Dorsolateral prefrontal cortex (tissue), 122 donors: ENCODE measurements at places on chromosomes 4 and X.

GRCh38 chr4:122150931-122151330 lies 1.2 kb upstream of the BLTP1 start:
- DNase-seq, result no peak

DNA sequence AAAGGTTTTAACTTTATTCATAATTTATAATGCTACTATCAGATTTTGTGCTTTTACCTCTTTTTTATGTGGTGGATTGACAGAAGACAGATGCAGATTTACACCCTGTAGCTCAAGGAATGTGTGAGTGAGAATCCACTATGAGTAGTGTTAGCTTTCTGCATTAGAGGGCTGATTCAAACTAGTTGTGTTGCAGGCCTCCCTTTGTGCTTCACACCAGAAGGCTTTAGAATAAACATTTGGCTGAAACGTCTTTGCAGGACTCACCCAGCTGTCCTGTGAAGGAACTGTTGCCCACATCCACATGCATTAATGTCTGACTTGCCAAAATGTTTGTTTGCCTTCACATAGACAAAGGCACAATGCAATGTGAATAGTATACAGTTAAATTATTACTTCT lies 127.0 kb downstream of the PCDH7 start:
- DNase-seq, result no peak

DNA sequence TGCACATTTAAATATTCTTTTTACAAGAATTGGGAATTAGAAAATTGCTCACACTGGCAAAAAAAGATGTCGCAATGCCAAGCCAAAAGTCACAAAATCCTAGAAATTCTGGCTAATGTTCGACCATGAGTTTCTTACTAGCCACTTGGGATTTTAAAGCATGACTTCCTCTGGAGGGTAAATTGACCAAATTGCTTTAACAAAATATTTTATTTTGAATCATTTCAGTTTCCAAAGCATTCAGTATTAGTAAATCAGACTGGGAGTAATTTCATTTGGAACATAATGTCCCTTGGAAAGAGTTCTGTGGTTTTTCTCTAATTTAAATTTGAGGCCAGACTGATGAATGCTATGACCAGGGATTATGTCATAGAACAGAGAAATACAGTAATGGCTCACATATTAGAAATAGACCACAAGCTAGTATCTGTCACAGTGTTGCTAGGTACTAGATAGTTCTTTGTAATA lies 7.6 kb upstream of the CXCL5 start:
- no peak for DNase-seq

GRCh38 chr4:161799710-161800109 lies 364.1 kb downstream of the FSTL5 start:
- DNase-seq, result no peak

GRCh38 chrX:84168095-84168494 lies 19.9 kb downstream of the RPS6KA6 start:
- no peak for DNase-seq

GRCh38 chrX:69282893-69283690 lies 117.8 kb upstream of the PJA1 start:
- DNase-seq, result no peak

DNA sequence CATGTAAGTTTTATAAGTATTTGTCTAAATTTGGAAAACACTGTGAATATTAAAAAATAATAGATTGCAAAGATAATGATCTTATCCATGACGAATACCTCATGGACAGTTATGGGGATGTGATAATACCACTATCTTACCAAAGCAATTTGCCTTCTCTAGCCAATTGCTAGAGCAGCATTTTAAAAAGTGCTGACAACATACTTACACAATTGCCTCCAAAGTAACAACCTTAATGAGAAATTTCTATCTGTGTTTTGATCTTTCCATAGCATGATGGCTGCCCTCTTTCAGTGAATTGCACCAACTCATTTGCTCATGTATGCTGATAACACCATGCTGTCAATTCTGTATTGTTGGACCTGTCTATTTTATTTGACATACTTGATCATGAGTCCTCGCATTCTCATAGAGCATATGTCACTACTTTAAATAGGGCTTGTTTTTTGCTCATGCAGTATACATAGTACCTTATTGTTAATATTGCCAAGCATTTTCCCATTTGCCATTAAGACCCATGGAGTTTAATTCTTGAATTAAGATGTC lies 87.2 kb downstream of the MMRN1 start:
- DNase-seq, result no peak

GRCh38 chr4:101846550-101846949 lies 56.0 kb downstream of the BANK1 start:
- DNase-seq, result no peak

GRCh38 chr4:153216546-153216945 lies 12.3 kb downstream of the TRIM2 start:
- DNase-seq, result no peak

DNA sequence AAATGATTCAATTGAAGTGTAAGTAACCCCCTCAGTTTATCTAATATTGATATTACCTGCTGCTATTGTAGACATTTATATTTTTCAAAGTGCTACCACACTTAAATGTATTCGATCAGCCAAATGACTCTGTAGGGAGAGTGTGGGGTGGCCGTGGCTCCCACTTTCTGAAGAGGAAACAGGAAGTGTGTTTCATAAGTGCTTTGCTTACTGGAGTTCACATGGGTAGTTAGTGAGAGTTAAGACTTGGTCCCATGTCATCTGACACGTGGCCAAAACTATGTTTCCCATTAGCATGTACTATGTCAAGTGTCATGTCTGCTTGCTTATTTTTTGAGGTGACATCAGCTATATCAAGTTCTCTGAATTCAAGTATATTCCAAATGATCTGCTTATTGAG lies 308.1 kb upstream of the GATB start:
- DNase-seq, result no peak
